ENCODE measurements at places on chromosomes 5 and 9.
A peak's percentile ranks its signal among the peaks of the same experiment; 100 is the strongest.

DNA sequence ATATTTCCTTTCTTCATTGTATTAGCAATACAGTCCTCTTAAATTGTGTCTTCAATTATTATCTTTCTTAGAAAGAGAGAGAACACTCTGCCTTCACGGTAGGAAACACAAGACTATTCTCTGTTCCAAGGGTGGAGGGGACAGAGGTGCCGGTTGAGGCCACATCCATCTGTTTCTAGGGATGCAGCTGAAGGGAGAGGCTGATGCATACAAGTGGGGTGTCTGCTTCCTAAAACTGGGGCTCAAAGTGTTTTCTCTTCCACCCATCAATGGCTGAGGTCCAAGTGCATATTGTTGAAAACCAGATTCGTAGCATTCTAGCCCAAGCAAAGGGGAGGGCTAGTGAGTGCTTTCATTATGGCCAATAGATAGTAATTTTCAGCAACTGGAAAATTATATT lies 9.5 kb downstream of the IRX2 start:
- H3K27ac ChIP-seq: no peak overlapping the region
- H3K4me1 ChIP-seq: no peaks in the 10 kb centered on the region
- no peak for DNase-seq
- no peaks in the 10 kb centered on the region for H3K36me3 ChIP-seq

- H3K4me3 ChIP-seq: peak overlapping the region; percentile 10
- H3K36me3 ChIP-seq: peaks cover 3% of the 10 kb centered on the region
- peak overlapping the region; percentile 12 for H3K27ac ChIP-seq
- H3K4me1 ChIP-seq: peaks cover 12% of the 10 kb centered on the region
Measured at GRCh38 chr5:132260051-132260450, 2.6 kb downstream of the PDLIM4 start.

GRCh38 chr5:128100860-128101557 lies 17.4 kb downstream of the SLC12A2 start:
- no peaks in the 10 kb centered on the region for H3K36me3 ChIP-seq
- no peaks in the 10 kb centered on the region for H3K27me3 ChIP-seq
- DNase-seq: no peak
- H3K27ac ChIP-seq: no peak overlapping the region
- peaks cover 9% of the 10 kb centered on the region for H3K4me1 ChIP-seq

GRCh38 chr5:38765399-38765861 lies 80.4 kb upstream of the OSMR start:
- peaks cover 2% of the 10 kb centered on the region for H3K36me3 ChIP-seq
- no peak for DNase-seq
- H3K4me3 ChIP-seq: no peak overlapping the region
- H3K4me1 ChIP-seq: no peaks in the 10 kb centered on the region
- H3K27ac ChIP-seq: no peak overlapping the region
- H3K27me3 ChIP-seq: peaks cover 12% of the 10 kb centered on the region

DNA sequence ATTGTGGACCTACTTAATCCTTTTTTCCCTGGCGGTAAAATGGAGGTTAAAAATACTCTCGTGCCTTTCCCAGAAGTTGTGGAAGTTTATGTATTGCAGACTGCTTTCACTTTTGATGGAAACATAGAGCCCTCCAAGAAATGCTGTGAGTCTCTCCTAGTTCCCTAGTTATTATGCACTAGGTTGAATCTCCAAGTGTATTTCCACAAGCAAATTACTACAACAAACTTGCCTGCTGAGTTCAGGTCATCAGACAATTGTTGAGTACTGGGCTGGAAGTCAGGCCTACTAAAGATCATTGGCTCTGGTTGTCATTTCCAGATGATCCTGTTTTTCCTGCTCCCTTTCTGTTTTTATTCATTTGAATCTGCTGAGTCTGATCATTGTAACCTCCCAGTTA lies 104.1 kb downstream of the CD180 start:
- H3K27ac ChIP-seq: no peak overlapping the region
- H3K4me3 ChIP-seq: no peak overlapping the region
- H3K4me1 ChIP-seq: peaks cover 6% of the 10 kb centered on the region
- peaks cover 9% of the 10 kb centered on the region for H3K36me3 ChIP-seq
- no peak for DNase-seq

Data from T-helper 17 cell (primary cell).